ENCODE measurements at places on chromosomes 12 and 14.

DNA sequence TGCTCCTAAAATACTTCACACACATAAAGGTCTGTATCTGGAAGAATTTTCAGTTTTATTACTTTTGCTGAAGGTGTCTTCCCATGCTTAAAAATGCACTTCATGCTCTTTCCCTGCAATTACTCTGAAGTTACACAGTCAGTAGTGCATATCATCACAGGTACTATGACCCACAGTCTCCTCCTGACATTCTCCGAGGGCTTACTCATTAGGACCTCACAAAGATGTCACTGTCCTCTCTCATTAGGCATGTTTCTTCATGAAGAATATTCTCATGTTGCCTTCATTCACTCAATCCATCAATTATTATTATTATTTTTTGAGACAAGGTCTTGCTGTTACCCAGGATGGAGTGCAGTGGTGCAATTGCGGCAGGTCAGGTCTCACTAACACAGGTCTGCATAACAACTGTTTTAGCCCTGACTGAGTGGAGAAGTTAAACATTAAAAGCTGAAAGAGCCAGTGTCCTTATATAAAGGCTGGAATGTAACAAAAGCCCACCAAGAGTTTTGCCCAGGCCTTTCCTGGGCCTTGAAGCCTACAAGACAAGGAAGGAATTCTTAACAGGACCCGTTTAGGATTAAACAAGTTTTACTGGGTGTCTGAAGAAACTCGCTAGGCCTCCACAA, 119.5 kb upstream of the WSCD2 start:
- no peak for DNase-seq

DNA sequence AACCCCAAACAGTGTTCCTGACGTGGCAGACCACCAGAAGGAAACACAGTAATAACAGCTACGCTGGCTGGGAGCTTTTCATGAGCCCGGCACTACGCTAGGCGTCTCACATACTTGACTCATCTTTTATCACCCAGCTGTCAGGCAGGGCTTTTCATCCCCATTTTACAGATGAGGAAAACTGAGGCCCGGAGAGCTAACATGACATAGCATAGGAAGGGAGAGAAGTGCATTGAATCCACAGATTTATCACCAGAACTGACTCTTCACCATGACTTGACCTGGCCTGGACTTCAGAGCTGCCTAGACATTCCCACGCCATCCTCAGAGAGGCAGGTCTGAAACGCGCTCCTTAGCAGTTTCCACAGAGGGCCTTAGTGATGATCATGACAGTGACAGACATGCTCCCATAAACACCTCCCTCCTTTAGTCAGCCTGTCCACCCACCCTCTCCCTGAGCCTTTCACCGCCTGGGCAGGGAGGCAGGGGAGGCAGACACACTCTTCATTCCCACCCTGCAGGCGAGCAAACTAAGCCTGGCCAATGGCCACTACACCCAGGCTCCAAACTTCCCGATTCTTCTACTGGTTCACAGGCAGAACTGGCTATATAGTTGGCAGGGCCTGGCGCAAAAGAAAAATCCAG, 56.2 kb downstream of the RBM19 start:
- DNase-seq, result no peak

DNA sequence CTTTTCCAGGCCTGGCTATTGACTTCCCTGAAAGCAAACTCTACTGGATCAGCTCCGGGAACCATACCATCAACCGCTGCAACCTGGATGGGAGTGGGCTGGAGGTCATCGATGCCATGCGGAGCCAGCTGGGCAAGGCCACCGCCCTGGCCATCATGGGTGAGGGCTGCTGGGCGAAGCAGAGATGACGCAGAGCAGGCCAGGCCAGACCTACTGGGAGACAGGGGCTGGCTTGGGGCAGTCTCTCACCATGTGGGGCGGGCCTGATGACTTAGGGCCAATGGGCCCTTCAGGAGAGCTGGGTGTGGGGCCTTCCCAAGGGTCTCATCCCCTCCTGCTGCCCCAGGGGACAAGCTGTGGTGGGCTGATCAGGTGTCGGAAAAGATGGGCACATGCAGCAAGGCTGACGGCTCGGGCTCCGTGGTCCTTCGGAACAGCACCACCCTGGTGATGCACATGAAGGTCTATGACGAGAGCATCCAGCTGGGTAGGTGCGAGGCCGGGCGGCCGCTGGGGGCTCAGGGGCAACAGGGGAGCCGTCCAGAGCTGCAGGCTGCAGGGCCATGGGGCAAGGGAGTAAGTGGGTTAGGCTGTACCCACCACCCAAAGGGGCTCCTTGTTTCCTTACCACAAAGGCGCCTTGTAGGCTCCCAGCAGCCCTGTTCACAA, 33.0 kb upstream of the LRP1-AS start:
- no peak for DNase-seq

DNA sequence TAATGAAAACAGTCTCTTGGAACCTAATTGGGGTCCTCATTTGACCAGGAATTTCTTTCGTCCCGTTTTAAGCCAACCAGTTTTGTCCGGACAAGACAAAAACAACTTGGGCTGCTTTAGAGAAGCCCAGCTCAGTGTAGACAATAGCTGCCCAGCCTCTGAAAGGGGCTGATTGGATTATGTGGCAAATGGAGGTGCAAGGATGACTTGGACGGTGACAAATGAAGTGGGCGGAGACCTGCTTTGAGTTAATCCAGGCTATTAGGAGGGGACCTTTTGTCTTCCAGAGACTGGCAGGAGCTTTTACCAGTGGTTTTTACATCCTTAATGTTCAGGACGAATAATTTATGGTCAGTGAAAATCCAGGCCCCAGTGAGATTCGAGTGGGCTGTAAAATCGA, 4.8 kb downstream of the MEG3 start:
- DNase-seq, result no peak

DNA sequence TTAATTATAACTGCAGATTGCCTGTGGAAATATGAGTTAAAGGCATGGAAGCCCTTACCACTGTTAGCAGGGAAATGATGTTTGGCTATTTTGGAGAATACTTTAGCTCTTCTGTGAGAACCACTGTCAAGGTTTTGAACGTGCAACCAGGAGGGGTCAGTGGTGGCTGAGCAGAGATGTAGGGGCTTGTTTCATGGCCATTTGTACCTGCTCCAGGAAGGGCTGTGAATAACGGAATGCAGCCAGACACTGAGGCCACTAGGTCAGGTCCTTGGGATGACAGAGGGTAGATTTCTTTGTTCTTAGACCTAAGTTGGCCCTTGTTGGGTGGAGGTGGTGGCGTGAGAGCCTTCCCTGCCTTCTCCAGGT, 8.3 kb downstream of the TRAF3 start:
- no peak for DNase-seq

DNA sequence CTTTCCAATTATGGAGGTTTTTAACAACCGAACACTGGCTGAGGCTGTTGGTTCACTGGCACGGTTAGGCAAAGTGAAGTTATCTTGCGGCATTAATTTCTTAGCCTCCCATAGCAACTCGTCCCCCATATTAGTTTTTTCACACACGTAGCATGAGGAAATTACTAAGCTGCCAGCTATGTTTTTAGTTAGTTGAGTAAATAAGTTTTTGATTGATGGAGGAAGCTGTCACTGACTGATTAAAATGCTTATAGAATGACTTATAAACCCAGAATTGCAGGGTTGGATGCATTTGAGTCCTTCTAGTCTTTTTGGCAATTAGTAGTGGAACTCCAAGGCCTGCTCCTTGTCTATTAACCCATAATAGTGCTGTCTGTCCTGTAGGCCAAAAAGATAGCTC, 97.1 kb downstream of the ALG10 start:
- DNase-seq, result no peak

DNA sequence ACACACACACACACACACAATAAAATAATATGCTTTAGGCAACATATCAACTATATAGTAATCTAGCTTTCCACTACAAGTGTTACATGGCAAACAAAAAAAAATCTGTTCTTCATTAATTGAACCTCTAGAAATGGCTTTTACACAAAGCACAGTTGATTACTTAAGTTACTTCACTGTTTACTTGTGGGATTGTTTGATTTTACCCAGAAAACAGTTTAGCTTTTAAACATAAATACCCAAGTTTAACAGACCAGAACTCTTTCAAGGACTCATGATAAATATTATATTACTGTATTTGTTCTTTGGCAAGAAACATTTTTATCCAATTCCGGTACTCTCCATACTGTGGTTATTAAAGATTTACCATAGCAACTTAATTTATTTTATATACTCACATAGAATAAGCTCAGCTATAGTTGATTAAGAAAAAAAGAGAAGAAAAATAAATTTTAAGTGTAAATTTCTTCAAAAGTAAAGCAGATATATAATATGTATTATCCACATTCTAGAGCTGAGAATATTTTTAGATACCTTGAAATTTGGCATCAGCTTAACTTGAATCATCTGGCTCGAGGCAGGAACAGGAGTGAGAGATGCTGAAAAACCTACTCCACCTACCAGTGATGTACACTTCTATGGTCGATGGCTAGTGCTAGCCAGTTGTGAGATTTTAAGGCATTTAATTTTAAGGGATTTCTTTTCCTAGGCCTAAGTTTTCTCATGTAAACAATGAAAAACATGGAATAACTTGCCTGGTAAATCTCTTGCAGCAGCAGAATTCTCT, 126.0 kb downstream of the BTG1 start:
- no peak for DNase-seq

DNA sequence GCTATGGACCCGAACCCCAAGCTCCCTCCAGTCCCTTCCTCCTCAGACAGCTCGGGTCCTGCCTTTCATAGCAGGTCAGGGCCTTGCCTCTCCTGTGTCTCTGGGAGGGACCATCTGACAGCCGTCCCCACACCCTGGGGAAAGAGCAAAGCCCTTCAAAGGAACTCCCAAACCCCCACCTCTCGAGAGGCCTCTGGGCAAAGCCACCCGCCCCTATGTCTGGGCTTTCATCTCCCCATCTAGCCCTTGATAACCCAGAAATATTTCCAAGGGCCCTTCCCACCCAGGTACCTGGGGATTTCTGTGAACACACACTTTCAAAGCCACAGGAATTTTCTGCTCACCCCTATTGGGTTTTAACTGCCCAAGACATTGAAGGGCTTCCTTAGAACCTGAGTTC, 32.1 kb downstream of the SNRNP35 start:
- no peak for DNase-seq

- DNase-seq, result no peak
Measured at GRCh38 chr12:46524778-46525177, 152.2 kb upstream of the SLC38A2 start.

DNA sequence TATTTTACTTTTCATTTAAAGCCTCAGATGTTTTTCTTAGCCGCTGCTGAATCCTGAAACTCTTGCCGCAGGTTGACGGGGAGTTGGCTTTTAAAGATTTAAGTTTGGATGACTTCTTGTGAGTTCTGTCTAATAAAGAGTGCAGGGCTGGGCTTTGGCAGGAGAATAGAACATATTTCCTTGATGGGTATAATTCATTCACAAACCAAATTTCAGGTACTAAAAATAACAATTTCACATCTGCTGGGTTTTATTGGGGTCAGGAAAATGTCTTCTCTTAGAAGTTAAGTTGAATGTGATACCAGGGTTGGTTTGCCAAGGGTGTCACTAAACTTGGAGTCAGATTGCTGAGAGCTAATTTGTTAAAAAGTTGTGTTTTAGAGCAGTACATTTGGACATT, 9.7 kb downstream of the SP1 start:
- DNase-seq, result no peak

GRCh38 chr12:27221625-27222387, 22.3 kb upstream of the STK38L start:
- no peak for DNase-seq

DNA sequence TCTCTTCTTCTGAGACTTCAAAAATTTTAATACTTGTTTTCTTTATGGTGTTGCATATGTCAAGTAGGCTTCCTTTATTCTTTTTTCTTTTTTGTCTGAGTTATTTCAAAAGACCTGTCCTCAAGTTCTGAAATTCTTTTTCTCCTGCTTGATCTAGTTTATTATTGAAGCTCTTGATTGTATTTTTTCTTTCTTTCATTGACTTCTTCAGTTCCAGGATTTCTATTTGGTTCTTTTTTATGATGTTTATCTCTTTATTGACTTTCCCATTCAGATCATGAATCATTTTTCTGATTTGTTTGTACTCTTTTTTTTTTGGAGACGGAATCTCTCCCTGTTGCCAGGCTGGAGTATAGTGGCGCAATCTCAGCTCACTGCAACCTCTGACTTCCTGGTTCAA, 34.1 kb downstream of the IFT43 start:
- no peak for DNase-seq

DNA sequence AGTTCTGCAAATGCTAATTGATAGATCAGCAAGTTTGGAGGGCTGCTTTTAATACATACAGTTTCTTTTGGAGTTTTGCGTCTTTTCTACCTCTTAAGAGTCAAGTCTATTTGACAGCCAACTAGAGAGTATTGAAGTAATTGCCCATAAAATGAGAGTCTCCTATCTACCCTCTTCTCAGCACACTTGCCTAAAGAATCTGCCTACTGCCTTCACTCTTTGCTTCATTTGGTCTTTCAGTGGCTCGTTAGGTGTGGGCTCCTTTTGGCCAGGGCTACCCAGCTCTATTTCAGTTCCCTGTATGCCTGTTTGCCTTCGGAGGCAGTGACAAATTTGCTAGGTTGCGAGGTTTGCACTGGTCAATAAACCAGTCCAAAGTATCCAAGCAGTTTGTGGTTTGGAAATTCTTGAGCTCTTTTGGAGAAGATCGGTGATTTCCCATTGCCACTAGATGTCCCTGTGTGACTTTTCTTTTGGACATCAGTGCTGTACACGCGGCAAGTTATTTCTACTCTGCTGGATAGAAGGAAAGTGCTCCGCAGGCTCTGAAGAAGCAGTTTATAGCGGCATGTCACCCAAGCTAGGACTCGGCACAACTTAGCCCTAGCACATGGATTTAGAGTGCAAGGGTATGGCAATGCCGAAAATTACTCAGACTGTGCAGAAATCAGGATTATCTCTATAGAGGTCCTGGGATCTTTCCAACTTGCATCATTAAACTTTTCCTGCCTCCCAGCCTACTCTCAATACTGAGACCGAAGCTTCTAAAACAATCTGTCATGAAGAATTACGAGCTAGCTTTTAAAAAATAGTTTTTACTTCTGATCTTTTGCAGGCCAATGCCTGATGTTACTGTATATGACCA, 38.6 kb downstream of the MGST1 start:
- no peak for DNase-seq

DNA sequence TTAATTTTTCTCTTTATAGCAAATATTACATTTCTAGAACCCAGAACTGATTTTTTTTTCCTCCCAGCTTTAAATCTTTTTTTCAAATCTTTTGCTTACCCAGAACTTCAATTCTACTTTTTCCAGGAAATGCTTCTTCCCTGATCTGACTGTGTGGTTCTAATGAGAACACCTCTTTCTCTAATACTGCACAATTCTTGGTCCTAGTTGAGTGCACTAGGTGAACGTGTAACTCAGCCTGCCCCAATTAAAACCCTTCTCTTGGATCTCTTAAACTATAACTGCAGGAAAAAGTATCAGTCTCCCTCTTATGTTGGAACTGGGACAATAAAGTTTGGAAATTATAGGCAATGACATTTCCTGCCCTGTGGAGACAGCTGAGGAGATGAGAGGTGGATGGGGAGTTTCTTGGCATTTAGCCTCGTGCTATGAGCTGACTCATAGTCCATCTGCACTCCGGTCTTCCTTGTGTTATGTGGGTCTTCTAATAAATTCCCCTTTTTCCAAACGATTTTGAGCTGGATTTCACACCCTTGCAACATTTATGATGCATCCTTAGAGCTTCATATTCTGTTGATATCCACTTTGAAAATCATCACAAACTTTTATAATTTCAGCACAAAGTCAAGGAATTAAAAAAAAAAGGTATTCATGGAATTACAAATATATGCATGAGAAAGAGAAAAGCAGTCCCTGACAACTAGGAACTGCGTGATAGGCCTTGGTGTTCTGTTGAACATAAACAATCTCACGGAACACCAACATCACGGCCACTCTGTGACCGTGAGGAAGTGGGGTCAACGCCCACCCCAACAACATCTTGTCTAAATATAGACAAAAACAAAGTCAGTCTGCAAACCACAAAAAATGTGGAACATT, 52.4 kb downstream of the BRMS1L start:
- DNase-seq, result no peak
